ENCODE measurements at places on chromosomes 3 and 15. TPM values are rescaled to one million over a fixed set of nuclear protein-coding genes. Genes with fewer than 3 reads are reported as not detected.

The CFAP44 gene
- 5.7 TPM for total RNA-seq

The TLR9 gene
- not detected for total RNA-seq

DNA sequence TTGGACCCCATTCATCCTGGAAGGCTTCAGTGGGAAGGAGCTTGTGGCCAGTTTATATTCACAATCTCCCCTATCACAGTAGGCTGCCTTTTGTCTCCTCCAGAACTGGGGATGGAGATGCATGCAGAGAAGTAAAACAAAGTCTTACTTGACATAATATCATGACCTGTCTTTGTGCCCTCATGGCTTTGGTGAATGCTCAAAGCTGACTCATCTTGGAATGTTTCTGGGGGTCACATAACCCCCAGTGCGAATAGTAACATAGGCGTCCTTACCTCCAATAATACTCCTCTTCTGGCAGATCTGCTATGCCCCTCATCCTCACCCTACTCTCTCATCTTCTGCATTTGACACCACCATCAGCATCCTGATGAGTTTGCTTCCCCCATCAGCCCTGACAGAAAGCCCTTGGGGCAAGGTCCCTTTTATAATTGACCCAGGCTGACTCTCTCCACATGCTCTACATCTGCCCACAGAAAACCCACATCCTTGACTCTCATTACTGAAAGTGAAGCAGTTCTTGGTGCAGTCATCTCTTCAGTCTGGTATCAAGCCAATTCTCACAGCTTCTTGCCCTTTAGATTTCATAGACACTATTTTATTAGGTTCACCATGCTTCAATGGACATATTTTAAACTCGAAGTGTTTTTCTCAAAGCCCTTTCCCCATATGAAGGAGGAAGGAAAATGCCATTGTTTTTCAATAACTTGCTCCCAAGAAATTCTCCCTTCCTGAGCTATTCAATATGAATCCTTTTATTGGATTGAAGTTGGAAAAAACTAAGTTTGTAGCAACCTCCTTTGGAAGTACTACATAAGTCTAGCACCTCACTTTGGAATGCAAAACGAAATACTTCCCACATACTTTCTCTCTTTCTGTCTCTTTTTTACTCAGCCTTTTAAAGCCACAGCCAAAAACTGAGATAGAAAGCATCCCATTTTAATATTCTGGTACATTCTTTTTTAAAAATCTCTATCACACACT lies 36.6 kb downstream of the OSTN start:
- no peak for DNase-seq

GRCh38 chr3:133620066-133620784 lies 41.5 kb downstream of the TOPBP1 start:
- DNase-seq: no peak

DNA sequence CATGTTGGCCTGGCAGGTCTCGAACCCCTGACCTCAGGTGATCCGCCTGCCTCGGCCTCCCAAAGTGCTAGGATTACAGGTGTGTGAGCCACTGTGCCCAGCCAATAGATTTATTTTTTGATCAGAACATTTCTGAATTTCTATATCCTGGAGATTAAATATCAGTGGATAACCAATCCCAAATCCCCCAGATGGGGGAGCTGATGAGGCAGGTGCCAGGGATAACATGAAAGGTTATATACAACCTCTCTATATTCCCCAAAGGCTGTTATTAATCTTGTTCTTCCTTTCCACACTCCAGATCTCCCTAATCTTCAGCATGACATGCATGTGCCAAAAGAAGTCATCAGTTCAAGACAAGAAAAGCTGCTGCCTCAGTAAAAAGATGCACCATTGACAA lies 112.3 kb downstream of the WDR76 start:
- no peak for DNase-seq

DNA sequence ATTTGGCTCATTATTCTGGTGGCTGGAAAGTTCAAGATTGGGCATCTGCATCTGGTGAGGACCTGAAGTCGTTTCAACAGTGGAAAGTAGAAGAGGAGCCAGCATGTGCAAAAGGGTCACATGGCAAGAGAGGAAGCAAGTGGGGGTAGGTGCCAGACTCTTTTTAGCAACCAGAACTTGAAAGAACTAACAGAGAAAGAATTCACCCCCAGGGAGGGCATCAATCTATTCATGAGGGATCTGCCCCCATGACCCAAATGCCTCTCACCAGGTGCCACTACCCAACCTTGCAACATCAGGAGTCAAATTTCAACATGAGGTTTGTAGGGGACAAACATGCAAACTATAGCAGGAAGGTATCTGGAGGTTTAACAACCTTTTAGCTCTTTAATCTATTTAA lies 10.3 kb upstream of the RYK start:
- no peak for DNase-seq

DNA sequence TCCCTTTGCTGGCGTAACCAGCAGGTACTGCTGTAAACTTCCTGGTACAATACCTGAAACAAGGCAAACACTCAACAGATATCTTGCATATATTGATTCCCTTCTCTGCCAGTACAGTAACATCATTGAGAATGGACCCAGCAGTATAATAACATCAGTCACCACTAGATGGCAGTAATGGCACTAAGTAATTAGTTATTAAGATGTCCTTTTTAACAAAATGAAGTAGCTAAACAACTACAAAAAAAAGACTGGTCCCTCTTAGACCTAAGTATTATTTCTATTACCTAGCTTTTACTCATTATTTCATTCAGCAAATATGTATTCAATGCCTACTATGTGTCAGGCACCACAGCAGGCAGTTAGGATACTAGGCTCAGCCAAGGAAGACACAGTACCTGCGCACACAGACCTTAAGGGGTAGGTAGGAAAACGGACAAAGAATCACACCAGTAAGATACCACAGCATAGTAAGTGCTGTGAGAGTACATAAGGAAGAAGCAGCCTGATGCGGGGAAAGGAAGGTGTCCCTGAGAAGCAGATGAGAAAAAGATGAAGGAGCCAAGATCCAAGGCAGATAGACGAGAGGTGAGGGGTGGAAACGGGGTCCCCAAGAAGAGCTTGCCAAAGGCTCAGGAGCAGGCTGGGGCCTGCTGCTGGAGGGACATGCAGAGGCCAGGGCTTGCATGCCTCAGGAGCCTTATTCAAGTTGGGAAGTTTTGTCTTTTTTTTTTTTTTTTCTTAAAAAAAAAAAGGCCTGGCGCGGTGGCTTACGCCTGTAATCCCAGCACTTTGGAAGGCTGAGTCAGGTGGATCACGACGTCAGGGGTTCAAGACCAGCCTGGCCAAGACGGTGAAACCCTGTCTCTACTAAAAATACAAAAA lies 102.7 kb upstream of the CHD2 start:
- no peak for DNase-seq

DNA sequence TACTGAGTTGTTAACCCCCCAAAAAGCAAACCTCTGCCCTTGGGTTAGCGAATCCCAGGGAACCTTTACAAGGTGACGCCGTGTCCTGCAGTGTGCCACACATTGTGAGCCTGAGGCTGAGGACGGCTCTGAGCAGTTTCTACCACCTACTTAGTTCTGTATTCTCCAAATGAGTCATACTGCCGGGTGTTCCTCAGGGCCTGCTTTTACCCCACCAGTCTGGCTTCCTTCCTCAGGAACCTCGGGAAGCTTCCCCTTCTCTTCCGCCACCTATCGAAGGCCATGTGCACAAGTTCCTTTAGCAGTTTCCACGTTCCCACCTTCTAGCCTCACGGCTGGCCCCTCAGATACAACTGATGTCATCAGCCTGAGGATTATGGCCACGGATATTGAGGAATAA lies 384.0 kb upstream of the TPM1 start:
- DNase-seq: no peak

- no peak for DNase-seq
Observed at GRCh38 chr3:9244495-9245183, 4.8 kb downstream of the SRGAP3 start.

GRCh38 chr3:123394391-123395020 lies 54.4 kb downstream of the ADCY5 start:
- DNase-seq: no peak

DNA sequence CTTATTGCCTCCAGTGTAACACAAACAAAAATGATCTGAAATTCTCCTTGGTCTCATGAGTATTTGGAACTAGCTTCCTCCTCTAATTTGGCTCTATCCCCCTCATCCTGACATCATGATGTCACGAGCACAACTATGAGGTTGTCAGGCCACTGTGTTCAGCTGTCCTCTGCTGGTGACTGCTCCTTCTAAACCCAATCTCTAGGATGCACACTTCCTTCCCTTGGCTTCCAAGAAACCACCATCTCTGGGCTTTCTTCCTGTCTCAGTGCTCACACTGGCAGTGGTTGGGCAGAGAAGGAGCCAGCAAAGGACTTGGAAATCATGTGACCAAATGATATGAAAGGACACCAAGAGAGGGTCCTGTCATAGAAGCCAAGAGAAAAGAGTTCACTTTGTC lies 30.7 kb upstream of the EIF1B start:
- no peak for DNase-seq

- peak; percentile 12 for DNase-seq
Observed at GRCh38 chr3:127442506-127442905, 148.0 kb downstream of the TPRA1 start.

DNA sequence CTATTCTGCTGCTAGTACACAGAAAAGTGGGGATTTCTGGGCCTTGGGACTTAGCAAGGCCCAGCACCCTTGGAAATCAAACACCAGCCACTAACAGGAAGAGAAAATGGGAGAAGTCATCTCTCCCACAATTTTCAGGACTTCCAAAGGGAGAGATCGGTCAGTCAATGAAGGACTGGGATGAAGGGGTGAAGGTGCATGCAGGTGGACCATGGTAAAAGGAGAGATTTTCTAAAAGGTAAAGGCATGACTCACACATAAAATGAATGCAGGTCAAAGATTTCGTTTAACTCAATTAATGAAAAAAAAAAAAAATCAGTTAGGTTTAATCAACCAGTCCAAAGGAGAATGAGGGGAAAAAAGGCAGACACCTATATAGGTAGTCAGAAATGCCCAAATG lies 176.4 kb upstream of the PROK2 start:
- DNase-seq: no peak

All from omental fat pad (tissue), 4 donors.